NCI-H1048 (cell line): ENCODE measurements at places on chromosomes 11 and 22.
A peak's percentile ranks its signal among the peaks of the same experiment; 100 is the strongest.

- DNase-seq: no peak
Observed at GRCh38 chr11:62446091-62446490, 27.3 kb downstream of the SCGB1A1 start.

- no peak for DNase-seq
Observed at GRCh38 chr11:40290171-40290631, 1169.3 kb downstream of the LRRC4C start.

DNA sequence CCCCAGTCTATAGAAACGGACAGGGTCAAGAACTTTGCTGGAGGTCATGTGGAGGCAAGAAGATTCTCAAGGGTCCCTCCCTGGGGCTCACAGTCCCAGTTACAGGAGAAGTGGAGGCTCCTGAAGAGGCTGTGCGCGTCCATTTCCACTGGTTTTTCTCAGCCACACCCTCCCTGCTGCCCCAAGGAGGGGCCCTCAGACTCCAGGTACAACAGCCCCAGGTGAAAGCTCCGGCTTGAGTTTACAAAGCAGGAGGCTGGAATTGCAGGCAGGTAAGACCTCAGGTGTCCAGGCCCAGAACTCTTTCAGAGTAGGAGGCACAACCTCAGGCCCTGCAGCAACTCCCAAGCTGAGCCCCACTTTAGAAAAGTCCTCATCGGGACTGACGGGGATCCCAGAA, 3.1 kb downstream of the SHANK2 start:
- no peak for DNase-seq

GRCh38 chr11:132142121-132142520, 771.7 kb downstream of the NTM start:
- no peak for DNase-seq

GRCh38 chr11:119651802-119652584, 77.0 kb downstream of the NECTIN1 start:
- no peak for DNase-seq

DNA sequence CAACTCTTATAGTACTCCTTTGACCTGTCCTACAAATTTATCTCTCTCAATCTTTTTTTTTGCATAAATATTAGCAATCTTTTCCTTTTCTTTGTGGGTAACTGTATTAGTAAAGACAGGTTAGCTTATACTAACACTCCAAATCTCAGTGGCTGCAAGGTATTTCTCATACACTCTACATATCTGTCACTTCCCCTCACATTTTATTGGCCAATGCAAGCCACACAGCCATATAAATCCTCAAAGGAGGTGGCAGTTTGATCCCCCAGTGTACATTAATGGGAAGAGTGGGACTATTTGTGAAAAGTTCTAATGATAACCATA, 42.6 kb upstream of the EED start:
- DNase-seq: no peak

- no peak for DNase-seq
Observed at GRCh38 chr11:24509114-24509513, 12.3 kb downstream of the LUZP2 start.

DNA sequence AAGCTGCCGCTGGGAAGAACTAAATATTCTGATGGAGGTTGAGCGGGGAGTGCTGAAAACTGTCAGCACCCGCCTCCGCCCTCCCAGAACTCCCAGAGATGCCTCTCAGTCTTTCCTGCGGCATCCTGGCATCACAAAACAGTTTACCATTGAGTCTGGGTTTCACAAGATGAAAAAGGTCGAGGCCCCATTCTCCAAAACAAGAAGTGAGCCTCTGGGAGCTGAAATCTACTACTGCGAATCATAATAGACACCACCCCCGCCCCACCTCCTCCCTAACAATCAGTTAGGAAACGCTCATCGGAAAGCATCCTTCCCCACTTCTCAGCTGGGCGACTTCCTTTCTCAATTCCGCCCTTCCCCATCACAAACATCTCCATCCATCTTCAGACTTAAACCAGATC, 1.0 kb downstream of the SUN2 start:
- DNase-seq: no peak

DNA sequence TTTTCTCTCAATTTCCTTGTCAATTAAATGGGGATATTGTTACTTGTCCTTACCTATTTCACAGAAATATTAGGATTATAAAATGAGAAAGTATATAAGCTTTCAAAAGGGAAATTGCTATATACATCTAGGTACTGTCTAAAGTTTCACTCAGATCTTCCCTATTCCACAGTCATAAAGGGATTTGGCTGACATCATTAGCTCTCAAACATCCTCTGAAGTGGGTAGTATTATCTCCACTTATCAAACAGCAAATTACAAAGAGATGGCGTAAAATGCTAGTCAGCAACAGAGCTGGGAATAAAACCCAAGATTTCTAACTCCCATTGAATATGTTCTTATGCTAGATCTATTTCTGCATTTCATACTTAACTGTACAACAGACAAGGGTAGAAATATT, 50.9 kb downstream of the SLC25A17 start:
- no peak for DNase-seq

GRCh38 chr11:79092791-79093353, 348.0 kb downstream of the TENM4 start:
- no peak for DNase-seq

DNA sequence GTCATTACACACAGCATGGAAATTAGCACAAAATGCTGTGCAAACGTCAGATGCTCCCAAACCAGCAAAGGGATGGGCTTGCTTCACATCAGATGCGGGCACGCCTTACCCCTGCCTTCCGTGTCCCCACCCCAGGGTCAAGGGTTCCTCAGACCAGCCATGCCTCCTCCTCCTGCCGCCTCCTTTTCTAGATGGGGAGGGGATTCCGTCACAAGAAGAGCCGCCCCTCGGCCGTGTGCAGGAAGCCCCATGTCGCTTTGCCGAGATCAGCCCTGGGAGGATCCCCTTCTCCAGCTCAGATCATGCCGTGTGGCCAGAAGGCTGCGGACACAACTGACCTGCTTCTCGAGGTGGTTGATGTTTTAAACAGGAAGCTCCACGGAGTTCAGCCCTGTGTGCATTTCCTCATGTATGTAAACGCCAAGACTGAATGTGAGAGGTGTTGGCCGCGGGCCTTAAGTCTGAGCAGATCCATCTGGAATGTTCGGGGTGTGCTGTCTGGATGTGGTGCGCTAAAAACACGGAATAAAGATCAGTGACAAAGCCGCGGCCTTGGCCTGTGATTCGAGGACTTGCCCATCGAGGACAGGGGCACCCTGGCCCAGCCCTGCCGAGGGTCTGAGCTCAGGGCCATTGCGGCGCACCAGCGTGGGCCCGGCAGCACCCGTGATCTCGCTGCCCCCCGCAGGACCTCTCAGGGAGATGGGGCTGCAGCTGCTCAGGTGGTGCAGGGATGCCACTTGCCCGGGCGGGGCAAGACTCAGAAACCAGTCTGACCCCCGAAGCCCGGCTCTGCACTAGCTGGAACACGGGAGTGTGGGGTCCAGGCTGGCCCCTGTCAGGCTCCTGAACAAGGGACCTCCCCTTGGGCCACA, 412.9 kb downstream of the TBC1D22A start:
- no peak for DNase-seq

DNA sequence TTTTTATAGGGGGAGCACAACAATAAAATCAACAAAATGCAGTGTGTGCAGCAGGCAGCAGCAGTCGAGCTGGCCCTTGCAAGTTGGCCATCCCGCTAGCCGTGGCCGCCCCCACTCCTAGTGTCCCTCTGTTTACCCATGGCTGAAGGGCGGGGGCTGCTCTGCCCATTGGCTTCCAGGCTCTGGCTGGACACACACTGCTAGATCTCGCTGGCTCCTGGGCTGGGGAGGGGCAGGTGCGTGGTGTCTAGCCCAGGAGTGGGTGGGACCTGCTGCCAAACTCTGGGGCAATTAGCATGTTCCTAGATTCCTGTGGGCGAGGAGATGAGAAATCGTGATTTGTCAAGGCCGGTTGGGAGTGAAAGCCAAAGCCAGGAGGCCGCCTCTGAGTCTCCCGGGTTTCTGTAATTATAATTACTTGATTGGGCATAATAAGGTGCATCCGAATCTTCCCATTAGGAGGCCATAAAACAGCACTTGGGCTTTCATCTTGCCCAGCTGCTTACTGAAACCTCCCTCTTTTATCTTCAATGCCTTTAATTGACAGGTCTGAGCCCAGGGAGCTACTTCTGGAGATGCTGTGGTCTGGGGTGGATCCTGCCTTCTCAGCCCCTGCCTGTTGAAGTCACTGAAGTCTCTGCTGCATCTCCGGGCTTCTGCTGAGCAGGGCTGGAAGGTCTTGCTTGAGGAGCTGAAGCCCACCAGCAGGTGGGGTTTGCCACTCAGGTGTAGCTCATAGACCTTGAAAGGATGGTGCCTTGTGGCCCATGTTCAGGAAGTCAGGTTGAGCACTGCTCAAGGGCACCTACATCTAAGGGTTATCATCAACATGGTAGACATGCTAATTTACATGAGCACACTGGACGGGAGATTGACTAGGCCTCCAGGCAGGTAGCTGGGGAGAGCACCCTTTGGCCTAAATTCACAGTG, 44.5 kb upstream of the DKK3 start:
- DNase-seq: no peak

DNA sequence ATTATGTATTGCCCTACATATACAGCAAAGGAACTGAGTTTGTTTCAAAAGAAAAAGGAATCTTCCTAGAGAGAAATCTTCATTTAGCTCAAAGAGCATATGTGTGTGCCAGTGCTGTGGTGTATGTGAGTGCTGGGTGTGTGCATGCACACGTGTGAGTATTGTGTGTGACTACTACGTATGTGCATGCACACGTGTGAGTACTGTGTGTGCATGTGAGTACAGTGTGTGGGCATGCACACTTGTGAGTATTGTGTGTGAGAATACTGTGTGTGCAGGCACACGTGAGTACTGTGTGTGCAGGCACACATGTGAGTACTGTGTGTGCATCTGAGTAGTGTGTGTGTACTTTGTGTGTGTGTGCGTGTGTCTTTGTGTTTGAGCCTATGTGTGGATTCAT, 651.0 kb upstream of the B3GAT1 start:
- DNase-seq: no peak

DNA sequence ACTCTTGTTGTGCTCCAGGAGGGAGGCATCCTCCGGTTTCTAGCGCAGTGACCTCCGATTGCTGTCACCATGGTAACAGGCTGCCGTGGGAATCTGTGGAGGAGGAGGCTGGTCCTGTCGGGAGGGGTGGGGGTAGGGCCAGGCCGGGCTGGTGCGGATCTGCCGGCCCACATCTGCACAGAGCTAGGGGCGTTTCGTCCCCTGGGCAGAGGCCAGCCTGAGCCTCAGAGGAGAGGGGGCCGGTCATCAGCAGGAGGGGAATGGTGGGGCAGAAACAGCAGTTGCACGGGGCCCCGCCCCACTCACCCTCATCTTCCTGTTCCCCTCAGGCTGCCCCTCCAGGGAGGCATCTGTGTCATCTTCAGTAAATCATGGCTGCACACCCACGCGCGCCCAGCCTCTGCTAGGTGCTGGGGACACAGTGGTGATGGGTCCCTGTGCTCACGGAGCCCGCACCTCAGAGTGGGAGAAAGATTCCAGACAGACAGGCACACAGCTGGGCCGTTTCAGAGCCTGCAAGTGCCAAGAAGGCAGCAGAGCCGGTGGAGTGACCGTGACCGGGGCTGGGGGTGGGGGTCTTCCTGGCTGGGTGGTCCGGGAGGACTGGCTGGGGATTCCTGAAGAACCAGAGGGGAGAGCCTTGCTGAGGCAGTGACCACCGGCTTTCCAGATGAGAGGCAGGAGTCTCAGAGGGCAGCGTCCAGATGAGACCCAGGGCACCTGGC, 120.5 kb downstream of the CACNA1I start:
- DNase-seq: no peak

DNA sequence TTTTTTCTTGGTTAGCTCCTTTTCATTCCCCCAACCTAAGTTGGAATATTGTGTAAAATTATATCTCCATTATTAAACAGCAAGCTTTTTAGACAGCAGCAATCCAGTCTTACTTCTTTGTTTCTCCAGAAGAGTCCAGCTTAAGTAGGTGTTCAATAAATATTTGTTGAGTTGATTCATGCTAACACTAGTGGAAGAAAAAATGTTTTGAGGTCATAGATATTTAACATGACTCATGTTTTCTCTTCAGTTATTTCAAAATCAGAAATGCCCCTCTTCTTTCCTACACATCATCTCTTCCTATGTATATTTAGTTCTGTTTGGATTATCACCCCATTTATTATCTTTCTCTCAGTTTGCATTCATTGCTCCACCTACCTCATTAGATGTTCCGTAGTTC, 20.3 kb downstream of the CCDC83 start:
- no peak for DNase-seq

GRCh38 chr22:35443338-35443737, 43.4 kb downstream of the MCM5 start:
- DNase-seq: no peak

DNA sequence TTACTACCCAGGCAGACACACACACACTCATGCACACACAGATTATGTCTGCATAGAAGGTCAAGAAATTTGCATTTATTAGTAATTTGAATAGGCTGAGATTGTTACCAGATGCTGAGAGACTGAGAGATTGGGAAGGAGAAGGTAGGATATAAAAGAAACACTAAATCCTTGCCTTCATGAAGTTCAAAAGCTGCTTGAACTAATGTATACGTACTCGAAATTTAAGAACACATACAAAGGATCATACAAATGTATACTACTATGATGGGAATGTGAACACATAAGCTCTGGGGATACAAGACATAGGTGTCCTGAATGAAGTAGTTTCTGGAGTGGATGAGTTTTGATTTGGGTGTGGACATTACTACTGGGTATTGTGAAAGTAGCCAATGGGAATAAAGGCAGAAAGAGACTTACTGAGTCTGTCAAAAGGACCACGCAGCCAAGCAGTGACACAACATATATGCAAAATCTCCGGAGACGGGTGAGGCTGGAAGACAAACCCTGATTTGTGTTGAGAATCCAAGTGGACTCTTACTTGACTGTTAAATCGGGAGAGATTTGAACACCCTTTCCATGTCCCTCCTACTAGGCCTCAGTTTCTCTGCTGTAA, 7.3 kb upstream of the PKNOX2 start:
- no peak for DNase-seq

- DNase-seq: peak; percentile 59
Observed at GRCh38 chr11:129023968-129024676, 81.5 kb upstream of the TP53AIP1 start.

DNA sequence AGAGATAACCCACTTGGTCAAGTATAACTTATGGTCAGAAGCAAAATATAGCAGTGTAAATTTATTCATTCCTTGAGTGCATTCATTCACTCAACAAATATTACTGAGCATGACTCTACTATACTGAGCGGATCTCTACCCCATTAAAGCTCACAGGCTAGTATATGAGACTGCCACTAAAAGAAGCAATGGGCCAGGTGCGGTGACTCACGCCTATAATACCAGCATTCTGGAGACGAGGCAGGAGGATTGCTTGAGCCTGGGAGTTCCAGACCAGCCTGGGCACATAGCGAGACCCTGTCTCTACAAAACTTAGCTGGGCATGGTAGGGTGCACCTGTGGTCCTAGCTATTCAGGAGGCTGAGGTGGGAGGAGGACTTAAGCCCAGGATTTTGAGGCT, 197.6 kb upstream of the BLID start:
- DNase-seq: no peak

- no peak for DNase-seq
Observed at GRCh38 chr22:43304831-43305590, 38.2 kb downstream of the SCUBE1 start.

DNA sequence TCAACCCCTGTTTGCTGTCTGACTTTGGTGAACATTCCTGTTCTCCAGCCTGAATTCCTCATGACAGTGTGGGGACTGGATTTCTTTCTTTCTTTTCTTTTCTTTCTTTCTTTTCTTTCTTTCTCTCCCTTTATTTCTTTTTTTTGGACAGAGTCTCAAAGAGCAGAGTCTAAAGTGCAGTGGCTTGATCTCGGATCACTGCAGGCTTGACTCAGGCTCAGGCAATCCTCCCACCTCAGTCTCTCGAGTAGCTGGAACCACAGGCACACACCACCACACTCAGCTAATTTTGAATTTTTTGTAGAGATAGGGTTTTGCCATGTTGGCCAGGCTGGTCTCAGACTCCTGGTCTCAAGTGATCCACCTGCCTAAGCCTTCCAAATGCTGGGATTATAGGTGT, 63.1 kb downstream of the RPUSD4 start:
- DNase-seq: no peak
